Effector CD8-positive, alpha-beta T cell (primary cell): ENCODE measurements at places on chromosomes 6 and 20.

DNA sequence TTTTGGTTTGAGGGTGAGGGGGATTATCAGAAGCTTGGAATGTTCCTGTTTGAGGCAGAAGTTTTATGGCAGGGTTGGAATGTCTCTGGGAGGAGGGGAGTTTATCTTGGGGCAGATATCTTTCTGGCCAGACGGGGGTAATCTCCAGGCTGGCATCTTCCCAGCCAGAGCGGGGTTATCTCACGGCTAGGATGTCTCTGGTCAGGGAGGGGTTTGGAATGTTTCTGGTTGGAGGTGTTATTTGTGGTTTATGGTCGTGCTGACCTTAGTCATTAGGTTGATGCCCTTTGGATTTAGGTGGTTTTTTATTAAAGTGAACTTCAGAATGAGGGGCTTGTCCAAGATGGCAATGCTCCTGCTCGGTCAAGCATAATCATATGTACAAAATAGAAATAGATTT is 14.8 kb downstream of the PGK2 start:
- DNase-seq, result no peak

DNA sequence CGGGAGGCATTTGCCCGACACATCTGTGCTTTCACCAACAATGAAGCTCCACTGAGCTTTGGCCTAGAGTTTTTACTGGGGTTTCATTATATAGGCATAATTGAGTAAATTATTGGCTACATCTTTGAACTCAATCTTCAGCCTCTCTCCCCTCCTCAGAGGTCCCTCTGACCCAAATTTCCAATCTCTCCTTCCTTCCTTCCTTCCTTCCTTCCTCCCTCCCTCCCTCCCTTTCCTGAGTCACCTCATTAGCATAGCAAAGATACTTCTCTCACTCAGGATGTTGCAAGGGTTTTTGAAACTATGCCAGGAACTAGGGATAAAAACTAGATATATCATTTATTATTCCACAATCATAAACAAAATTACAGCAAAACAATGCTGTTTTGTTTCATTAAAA is 238.2 kb upstream of the PRND start:
- DNase-seq, result no peak

DNA sequence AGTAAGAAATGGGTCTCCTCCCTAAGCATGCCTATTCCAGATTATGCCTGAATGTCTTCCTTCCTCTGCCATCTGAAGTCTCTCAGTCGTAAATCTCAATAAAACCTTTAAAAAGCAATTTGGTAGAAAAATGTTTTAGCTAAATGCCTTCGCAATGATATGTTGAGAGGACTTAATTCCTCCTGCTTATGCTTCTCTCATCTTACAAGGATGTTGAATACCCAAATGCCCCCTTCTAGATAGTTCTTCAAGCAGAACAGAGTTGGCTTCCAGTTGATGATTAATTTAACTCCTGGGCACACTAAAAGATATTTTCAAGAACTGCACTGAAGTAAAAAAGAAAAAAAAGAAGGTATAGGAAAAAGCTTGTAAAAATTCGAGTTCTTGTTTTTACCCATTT is 275.0 kb upstream of the SPTLC3 start:
- DNase-seq, result no peak

GRCh38 chr6:37987018-37987417 is 167.5 kb downstream of the ZFAND3 start:
- DNase-seq, result no peak

GRCh38 chr6:160919723-160920440 is 71.7 kb upstream of the MAP3K4 start:
- no peak for DNase-seq

- no peak for DNase-seq
Measured at GRCh38 chr20:16661756-16662155, 68.1 kb upstream of the SNRPB2 start.

GRCh38 chr6:72552938-72553337 is 68.9 kb upstream of the KCNQ5 start:
- no peak for DNase-seq

- DNase-seq, result no peak
Measured at GRCh38 chr20:12180107-12180661, 262.5 kb downstream of the BTBD3 start.
